ENCODE measurements at places on chromosomes 1 and 21.

GRCh38 chr1:236393681-236394481, at the start of gene EDARADD:
EDARADD (plus strand) TSS chr1:236394286; CDS start chr1:236394445, 159 bp downstream.
- no peak for DNase-seq

- no peak for DNase-seq
These were observed 217.3 kb upstream of the SGIP1 start for GRCh38 chr1:66316464-66317247.

GRCh38 chr1:226654046-226654667, 84.9 kb downstream of the ITPKB start:
- DNase-seq: no peak

- DNase-seq: no peak
These were observed 82.4 kb upstream of the MAGI3 start for GRCh38 chr1:113307771-113308445.

DNA sequence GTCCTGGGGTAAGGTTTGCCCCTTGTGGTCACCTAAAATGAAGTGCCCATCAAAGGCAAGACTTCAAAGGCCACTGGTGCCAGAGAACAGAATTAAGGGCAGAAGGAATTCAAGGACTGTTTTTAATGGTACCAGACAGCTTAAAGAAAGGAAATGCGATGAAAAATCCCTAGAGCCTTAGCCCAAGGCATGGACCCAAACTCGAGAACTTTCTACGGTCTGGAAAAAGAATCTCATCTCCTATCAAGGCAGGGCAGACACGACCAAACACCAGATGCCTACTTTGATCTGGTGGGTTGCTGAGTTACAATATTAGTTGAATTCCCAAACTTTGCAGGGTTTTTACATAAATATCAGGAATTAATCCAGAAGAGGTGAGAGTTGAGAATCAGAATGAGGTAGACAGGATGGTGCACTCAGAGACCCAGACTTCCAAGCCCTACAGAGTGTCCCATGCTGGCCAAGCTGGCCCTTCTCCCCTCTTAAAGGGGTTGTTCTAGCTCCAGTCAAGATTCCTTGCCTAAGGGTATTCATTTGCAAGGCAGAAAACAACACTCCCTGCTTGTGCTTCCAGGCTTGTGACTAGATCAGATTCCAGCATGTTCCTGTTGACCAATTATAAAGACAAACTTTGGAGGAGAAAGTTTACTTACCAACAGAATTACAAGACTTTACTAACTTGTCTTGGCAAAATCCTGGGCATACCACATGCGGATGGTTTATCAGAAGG, 48.0 kb downstream of the EDN2 start:
- DNase-seq: no peak

- DNase-seq: no peak
These were observed 21.7 kb downstream of the CASZ1 start for GRCh38 chr1:10774615-10775310.

GRCh38 chr1:29971703-29972102, 735.4 kb downstream of the PTPRU start:
- no peak for DNase-seq

GRCh38 chr1:55289614-55290013, 74.5 kb upstream of the USP24 start:
- no peak for DNase-seq

GRCh38 chr1:22953740-22954141, 18.9 kb downstream of the LACTBL1 start:
- DNase-seq: no peak

GRCh38 chr1:912740-913301, 10.9 kb upstream of the SAMD11 start:
- DNase-seq: no peak

GRCh38 chr1:234722904-234723720, 113.1 kb upstream of the IRF2BP2 start:
- DNase-seq: peak; percentile 69

- no peak for DNase-seq
These were observed 4.9 kb downstream of the RGS1 start for GRCh38 chr1:192580351-192580962.

GRCh38 chr1:151892190-151892589, 17.1 kb downstream of the THEM4 start:
- DNase-seq: no peak

GRCh38 chr1:229037806-229038405, 233.0 kb upstream of the RAB4A start:
- no peak for DNase-seq

DNA sequence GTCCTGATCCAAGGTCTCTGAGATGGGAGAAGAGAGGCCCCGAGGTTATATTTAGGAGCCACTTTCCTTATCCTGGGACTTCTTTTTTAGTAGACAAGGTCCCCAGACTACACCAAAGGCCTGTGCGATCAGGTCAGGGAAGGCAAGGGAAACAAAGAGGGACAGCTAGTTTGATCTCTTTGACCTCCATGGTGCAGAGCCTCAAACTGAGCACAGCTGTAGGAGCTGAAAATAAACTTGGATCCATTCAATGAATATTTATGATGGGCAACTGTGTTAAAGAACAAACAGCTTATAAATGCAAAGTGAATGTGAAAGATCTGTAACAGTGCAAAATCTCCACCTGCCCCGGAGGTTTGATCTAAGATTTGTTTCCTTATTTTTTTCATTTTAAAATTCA, 256.6 kb downstream of the DYRK1A start:
- DNase-seq: no peak

DNA sequence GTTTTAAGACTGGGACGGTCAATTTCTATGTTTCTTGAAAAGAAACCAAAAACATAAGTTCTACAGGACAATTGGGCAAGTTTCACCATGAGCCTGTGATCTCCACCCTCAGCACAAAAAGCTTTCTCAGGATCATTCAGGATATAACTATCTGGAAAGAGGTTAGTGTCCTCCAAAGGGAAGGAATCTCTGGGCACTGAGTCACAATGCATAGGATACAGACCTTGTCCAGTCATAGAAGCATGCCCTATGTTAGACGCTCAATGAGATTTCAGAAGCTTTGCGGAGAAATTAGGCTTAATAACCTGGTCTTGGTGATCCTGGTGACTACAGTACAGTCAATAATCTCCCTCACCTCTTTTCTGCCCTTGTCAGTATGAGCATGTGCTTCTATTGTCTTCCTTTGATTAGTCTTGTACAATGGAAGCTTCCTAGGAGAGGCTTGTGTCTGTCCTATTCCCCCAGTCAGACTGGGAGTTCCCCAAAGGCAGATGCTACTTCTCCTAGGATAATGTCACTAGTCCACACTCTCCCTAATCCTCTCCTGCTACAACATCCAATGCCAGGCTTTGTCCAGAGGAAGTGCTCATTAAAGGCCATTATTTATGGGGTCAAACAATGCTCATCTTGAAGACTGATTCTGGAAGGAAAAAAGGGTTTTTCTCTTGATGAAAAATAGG, 97.4 kb downstream of the KCNH1 start:
- DNase-seq: no peak

- DNase-seq: peak; percentile 52
These were observed 27.7 kb upstream of the IL19 start for GRCh38 chr1:206742719-206743383.

DNA sequence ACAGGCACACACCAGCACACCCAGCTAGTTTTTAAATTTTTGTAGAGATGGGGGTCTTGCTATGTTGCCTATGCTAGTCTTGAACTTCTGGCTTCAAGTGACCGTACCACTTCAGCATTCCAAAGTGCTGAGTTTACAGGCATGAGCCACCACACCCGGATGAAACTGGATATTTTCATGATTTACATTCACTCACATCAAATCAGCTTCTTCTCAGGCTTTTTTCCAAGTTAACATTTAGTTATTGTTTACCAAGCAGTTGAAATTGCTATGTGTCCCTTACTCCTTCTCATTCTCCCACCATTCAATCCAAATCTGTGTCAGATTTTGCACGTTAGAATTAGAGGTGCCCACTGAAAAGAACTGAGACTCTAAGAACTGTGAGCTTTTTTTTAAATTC, 18.4 kb downstream of the RIT1 start:
- no peak for DNase-seq

- DNase-seq: peak; percentile 17
These were observed 53.6 kb upstream of the SSBP3 start for GRCh38 chr1:54459726-54460191.

- DNase-seq: no peak
These were observed 235.4 kb upstream of the LYPLAL1 start for GRCh38 chr1:218938259-218938658.

GRCh38 chr1:110464340-110464739, 13.4 kb downstream of the PROK1 start:
- DNase-seq: no peak

DNA sequence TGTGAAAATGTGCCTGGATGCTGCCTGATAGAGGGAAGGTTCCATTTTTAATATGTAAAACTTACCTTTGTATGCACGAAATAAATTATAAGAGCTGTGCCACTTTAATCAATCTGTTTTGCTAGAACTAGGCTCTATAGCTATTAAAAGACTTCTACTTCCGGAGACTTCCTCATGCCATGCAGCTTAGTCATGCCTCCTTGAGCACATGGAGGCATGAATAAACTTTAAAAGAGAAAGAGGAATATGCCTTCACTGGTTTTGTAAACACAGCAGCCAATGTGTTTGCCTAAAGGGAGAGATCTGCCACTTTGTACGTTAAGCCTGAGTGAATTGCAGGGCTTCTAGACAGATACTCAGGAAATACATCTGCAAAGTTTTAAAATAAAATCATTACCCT, 604.6 kb downstream of the LRRIQ3 start:
- no peak for DNase-seq

DNA sequence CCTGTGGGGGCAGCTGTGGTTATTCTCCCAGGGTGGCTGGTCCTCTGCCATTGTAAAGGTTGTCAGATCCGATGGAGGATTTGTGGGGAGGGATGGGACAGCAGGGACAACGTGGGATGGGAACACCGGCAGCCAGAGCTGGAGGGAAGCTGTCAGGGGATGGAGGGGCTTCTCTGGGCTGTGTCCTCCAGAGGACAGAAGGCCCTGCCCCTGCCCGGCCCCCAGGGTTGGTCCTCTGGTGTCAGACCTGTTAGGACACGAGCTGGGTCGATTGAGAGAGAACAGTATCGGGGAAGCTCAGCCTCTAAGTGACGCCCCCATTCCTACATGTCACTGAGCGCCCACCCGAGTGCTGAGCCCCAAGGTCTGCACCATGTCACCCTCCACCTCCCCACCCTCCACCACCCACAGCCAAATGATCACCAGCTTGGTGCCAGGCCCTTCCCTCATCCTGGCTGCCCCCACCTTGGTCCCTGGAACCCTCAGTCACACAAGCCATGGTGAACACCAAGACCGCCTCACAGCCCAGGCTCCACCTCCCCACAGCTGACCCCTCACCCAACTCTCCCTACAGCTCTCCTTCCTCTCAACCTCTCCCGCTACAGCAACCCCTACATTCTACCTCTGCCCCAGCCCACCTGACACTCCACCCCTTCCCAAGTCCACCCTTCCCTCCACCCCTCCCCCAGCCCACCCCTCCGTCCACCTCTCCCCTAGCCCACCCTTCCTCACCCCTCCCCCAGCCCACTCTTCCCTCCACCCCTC, 244.4 kb downstream of the MATN1 start:
- DNase-seq: no peak

GRCh38 chr1:48619539-48619938, 147.5 kb upstream of the SPATA6 start:
- no peak for DNase-seq

GRCh38 chr1:243447844-243448243, 192.0 kb downstream of the SDCCAG8 start:
- DNase-seq: no peak

DNA sequence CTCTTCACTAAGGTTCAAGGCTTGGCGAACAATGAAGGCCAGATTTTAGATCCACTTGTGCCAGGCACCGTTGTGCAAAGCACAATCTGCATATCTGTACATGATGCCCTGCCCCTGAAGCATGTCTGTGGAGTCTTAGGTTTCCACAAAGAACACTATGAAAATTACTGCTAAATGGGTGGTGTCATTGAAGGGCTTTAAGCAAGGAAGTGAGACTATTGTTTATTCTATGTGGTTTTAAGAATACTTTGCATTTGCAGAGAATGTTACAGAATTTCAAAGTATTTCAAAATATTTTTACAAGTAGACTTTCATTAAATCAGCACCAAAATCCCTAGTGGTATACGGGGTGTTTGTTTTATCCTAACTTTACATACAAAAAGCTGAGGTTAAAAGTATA, 8.8 kb downstream of the TSEN15 start:
- DNase-seq: no peak

DNA sequence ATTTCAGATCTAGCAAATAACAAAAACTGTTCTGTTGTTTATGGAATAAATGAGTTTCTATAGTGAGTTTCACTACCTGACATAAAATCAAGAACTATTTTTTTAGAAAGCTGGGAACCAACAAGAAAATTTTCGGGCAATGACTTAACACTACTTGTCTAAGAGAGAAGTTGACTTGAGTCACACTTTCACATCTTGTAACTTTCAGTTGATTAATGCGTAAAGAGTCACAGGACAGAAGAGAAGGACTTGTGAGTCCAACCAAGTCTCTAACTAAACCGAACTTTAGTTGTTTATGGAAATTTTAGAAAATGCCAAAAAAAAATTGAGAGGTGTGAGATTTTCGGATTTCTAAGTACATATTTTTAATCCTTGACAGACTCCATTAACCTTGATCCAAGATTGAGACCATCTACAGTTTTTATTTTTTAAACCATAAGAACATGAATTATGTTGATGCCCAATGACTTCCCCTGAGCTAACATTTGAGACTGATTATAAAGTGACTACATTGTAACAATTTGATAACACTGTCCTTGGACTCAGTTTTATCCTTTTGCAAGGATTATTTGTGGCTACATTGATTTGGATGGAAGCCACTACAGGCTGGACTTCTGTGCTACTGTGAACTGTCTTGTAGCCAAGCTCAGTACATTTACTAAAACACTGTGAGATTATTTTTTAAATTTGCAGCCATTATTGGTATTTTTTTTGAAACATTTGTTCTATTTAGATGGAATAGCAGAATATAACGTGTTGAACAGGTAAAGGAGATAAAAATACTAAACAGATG, 284.0 kb downstream of the PTPRC start:
- DNase-seq: no peak

GRCh38 chr1:228210076-228210651, 2.3 kb downstream of the OBSCN start:
- no peak for DNase-seq

GRCh38 chr1:12485231-12486058, 132.6 kb downstream of the DHRS3 start:
- DNase-seq: no peak

GRCh38 chr1:191675856-191676783, 482.1 kb upstream of the RGS18 start:
- DNase-seq: no peak

DNA sequence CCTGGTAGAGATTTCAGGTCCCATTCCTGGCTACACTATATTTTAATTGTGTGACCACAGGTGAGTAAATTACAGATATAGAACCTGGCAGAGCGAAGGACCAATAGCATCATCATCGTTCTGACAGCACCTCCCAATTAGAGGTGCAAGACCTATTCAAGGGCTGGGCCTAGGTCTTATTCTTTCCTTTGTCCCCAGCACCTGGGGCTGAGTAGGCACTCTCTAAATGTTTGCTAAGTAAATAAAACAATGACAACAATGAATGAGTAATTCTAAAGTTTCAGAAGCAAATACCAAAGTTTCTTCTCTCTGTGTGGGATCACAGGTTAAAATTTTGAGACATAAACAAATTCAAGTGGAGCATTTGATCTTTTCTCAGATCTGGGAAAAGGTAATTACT, 32.7 kb downstream of the BEND5 start:
- DNase-seq: no peak

GRCh38 chr1:51847294-51847920, 31.1 kb downstream of the NRDC start:
- no peak for DNase-seq

All from activated naive CD8-positive, alpha-beta T cell treated with anti-CD3 and anti-CD28 coated beads, Interleukin-2, amount 50 U/mL, for 24 hours (primary cell).